ENCODE measurements at places on chromosomes 2 and 18.
A peak's percentile ranks its signal among the peaks of the same experiment; 100 is the strongest.

DNA sequence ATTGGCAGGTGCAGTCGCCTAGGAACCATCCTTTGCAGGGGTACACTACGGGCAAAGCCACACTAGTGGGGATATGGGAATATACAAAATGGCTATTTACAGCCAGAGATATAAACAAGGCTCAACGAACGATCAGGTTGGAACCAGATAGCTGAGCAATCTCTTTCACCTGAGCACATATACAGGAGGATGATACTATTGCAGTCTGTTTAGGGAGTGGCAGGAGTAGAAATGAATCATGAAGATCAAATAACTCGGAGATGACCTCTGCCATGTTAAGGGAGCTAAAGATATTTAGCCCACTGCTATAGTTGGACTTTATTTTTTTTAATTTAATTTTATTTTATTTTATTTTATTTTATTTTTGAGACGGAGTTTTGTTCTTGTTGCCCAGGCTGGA lies 33.8 kb downstream of the TEX44 start:
- no peak for DNase-seq

DNA sequence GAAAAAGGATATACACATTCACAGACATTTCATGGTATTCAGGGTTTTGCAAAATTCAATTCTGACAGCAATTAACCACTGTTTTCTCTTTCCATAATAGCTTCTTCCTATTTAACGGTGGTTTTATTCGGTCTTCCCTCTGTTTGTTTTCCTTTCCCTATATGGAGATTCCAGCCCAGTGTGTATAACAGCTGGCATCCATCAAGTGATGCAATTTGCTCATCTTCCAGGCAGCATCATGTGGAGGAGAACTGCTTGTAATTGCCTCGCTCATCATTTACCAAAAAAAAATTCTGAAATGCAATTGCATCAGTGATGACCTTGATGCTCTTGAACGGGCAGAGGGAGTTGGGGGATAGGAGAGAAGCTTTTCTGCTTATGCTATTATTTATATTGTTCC lies 165.9 kb upstream of the PGAP1 start:
- no peak for DNase-seq

GRCh38 chr2:60891180-60891579 lies 9.8 kb downstream of the REL start:
- DNase-seq, result no peak

DNA sequence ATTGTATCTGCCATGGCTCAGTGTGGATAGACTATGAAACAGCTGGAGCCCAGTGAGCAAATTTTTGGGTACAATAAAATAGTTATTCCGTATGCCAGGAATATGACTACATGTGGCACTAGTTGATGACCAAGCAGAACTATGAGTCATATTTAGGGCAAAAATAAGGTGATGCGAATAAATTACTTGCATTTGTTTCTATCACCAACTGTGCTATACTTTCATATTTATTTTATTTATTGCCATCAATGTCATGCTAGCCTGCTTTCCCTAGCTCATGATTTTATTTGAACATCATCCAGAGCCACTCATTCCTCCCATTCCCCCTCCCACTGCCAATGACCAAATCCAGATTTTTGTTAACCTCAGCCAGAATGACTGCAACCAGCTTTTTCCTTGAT lies 13.3 kb upstream of the FAP start:
- DNase-seq, result no peak

DNA sequence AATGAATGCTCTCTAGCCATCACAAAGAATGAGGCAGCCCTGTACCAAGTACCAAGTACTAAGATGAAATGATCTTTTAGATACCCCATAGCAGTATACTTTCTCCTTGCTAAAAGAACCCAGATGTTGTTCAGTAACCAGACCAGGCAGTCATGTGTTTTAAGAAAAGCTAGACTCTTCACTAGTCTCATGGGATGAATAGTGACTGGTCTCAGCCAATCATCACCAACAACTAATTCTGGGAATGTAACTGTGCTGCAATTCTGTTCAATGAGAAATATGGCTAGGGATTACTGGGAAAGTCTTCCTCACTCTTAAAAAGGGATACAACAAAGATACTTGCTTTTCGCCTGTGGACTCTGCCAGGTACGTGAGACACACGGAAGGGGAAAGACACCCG lies 29.5 kb downstream of the MBOAT2 start:
- DNase-seq, result no peak

GRCh38 chr2:134727385-134727784 lies 8.6 kb upstream of the TMEM163 start:
- no peak for DNase-seq

DNA sequence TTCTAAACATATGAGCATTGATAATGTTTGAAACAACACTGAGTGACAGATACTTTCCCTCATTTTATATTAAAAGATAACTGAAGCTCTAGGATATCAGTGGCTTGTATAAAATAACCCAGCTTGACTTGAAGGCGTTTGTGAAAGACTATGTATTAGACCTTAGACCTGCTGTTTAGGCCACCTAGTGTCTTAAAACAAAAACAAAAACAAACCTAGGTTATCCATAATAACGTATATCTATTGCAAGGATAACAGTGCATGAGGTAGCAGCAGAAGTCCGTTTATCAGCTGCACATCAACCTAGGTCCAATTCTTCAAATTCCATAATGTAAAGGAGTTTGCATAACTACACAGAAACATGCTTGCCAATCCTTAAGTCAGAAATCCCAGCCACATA lies 79.5 kb upstream of the MAP2 start:
- DNase-seq, result no peak

- no peak for DNase-seq
Measured at GRCh38 chr2:53854678-53855077, 5.1 kb downstream of the GPR75 start.

- peak; percentile 24 for DNase-seq
Measured at GRCh38 chr2:233061591-233062450, 1.7 kb downstream of the INPP5D start.

- DNase-seq, result no peak
Measured at GRCh38 chr18:61236356-61237057, 96.7 kb upstream of the CDH20 start.

DNA sequence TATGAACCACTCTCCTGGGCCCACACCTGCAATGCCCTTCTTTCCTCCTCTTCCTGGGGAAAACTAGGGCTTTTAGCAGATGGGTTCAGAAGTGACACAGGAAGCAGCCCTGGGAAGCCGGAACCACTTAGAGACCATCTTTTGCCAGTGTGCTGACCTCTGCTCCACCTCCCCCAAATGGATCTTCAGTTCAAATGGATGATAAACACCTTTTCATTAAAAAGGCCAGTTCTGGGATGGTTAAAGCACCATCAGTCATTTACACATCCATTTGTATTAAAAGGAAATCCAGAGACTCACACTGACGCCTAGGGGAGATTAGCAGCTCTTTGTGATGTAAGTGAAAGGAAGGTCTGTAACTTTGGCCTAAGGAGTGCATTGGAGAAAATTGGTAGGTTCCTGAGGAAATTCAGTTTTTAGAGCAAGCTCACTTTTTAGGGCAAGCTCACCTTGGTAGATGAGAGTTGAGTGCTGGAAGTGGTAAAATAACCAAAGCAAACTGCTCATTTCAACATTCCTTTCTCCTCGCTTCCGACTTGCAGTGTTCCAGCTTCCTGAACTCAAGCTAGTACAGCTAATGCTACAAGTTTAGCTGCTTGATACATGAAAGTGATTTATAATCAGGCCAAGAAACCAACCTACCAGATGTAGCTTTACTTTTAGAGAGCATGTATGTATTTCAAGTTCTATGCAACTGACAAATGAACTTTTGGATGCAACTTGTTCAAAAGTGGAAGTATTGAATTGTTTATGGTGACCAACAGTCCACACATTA lies 47.7 kb downstream of the ACTR2 start:
- DNase-seq, result no peak

- DNase-seq, result no peak
Measured at GRCh38 chr18:62522178-62522503, 684 bp upstream of the ZCCHC2 start.

DNA sequence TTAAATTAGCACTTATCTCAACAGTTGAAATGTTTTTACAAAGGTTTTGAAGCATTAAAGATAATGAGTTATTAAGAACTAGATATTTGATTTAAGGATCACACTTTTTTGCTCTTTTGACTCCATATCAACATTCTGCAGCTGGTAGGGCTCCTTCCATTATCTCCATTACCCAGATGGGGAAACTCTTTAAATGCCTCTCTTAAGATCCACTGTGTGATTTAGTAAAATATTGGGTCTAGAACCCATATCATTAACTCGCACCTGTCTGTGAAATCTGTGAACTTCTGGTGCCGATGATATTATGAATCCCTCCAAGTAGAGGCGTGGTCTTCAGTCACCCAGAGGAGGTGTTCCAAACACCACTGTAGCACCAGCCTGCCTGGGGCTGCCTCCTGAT lies 466.2 kb downstream of the TSN start:
- DNase-seq, result no peak

- no peak for DNase-seq
Measured at GRCh38 chr18:46337271-46337670, 233.1 kb downstream of the HAUS1 start.

GRCh38 chr2:228864131-228864530 lies 407.0 kb downstream of the PID1 start:
- no peak for DNase-seq

DNA sequence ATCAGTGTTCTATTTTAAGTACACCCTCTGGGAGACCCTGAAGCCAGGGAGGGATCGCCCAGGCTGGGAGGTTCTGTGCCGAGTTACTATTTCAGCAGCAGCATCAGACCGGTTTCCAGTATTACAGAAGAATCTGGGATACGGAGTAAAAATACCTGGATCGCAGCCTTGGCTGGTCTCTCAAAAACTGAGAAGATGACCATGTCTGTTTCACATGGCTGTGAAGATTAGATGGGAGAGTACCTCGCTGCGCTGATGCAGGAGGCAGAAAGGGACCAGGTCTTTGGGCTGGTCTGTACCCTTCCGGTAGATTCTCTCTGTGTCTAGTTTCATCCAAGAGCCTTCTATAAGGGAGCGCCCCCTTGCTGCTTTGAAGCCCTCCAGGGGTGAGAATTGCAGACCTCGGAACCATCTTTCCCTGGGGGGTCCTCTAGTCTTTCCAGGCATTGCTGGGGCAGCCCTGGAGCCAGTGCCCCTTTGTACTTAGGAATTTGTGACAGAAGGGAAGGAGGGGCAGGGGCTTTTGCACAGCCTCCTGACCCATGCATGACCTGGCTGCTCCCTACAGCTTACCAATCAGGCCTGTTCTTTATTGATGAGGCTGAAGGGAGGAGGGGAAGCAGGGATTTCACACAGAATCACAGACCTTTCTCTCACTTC lies 56.3 kb upstream of the MAPRE3 start:
- no peak for DNase-seq

DNA sequence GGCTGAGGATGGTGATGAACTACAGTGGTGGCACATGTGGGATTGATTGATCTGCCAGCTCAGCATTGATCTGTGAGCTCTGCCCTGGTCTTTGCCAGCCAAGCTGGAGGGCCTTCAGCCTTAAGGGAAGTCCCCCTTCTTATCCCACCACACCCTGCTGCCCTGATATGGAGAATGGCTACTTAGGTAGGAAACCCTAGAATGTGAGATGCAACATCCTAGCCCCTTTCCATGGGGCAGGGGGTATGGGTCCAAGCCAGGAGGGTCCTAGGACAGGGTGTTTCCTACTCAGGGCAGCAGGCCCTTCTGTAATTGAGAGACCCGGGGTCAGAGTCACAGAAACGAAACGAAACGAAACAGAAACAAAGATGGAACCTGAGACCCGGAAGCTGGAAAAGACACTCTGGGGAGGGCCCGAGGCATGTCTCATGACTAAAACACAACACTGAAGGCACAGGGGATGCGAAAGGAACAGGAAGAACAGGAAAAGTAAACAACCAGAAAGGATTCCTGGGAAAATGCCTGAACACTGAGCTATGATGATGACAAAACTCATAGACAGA lies 16.9 kb upstream of the SULT1C2 start:
- DNase-seq, result no peak

DNA sequence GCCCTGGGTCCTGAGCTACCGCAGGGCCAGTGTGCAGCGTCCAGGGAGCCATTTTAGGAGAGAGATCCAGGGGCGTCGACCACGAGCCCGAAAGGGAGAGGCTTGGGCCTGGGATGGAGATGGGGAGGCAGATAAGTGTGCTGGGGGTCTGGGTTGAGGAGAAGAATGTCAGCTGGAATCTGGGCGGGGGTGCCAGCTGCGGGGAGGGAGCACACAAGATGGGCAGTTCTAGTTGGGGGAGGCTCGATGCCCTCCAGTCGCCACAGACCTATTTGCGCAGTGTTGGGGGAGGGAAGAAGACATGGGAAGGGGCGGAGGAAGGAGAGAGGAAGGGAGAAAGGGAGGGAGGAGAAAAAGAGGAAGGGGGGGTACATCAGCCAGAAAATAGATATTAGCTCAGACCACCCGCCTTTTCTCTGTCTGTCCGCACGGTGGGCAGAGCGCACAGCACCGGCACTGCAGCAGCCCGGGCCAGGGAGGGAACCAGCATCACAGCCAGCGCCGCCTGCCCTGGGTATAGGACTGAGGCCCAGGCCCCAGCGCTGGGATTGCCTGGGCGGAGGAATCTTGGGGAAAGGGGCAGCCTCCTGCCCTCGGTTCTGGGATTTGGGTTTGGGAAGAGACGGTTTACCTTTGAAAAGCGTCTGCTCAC lies 1.9 kb upstream of the HOXD11 start:
- DNase-seq, result no peak

DNA sequence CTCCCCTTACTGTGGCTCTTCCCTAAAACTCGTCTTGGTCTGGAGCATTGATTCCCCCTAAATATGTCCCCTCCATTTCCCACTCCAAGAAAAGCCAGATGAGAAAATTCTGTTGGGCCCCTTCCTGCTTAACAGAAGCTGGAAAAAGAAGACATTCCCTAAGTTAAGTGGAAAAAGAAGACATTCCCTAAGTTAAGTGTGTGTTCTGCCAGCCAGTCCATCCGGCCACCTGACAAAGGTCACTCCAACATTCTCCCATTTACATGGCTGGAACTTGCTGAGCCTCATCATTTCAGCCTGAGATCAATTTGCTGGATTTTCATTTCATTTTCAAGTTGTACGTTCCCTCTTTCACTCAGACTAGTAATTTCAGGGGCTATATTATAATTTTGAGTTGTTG lies 52.0 kb downstream of the LYPD1 start:
- no peak for DNase-seq

All from CD4-positive, alpha-beta T cell treated with Interferon gamma for 1 hour (primary cell).